ENCODE measurements at places on chromosomes 16 and 17. TPM values are rescaled to one million over a fixed set of nuclear protein-coding genes. Genes with fewer than 3 reads are reported as not detected.

GRCh38 chr17:27974531-27975145 lies 67.8 kb upstream of the NLK start:
- no peaks in the 10 kb centered on the region for H3K27me3 ChIP-seq

- DNase-seq, result no peak
- H3K36me3 ChIP-seq, result no peaks in the 10 kb centered on the region
- peak overlapping the region; percentile 36 for H3K27ac ChIP-seq
- H3K4me1 ChIP-seq, result no peaks in the 10 kb centered on the region
Observed at GRCh38 chr16:86270696-86271095, 239.6 kb upstream of the FOXF1 start.

- no peak for DNase-seq
- no peaks in the 10 kb centered on the region for H3K36me3 ChIP-seq
- H3K4me3 ChIP-seq, result no peak overlapping the region
- H3K27ac ChIP-seq, result no peak overlapping the region
Observed at GRCh38 chr17:207775-208174, 26.3 kb upstream of the DOC2B start.

KCNH6 gene
- total RNA-seq, result 0.57 TPM

- H3K4me3 ChIP-seq, result no peak overlapping the region
- H3K27me3 ChIP-seq, result no peaks in the 10 kb centered on the region
- no peaks in the 10 kb centered on the region for H3K4me1 ChIP-seq
- no peak for DNase-seq
Observed at GRCh38 chr17:81021531-81022343, 13.2 kb upstream of the BAIAP2 start.

DNA sequence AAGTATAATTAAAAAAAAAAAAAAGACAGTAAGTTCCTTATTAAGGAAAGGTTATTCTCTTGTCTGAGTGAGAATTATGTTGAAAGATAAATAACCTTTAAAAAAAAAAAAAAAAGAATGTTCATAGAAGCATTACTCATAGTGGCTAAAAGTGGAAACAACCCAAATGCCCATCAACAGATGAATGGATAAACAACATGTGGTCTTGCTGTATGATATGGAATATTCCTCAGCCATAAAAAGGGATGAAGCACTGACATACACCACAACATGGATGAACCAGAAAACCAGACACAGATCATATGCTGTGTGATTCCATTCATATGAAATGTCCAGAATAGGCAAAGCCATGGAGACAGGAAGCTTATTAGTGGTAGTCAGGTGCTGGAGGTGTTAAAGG lies 9.2 kb upstream of the CCNF start:
- no peak for DNase-seq
- H3K27me3 ChIP-seq, result no peaks in the 10 kb centered on the region
- no peak overlapping the region for H3K27ac ChIP-seq
- H3K36me3 ChIP-seq, result no peaks in the 10 kb centered on the region
- no peak overlapping the region for H3K4me3 ChIP-seq

All from kidney (tissue), 22 donors.